ENCODE measurements at places on chromosomes 11 and 22.

GRCh38 chr11:78351193-78351592 lies 66.4 kb downstream of the GAB2 start:
- DNase-seq: no peak

DNA sequence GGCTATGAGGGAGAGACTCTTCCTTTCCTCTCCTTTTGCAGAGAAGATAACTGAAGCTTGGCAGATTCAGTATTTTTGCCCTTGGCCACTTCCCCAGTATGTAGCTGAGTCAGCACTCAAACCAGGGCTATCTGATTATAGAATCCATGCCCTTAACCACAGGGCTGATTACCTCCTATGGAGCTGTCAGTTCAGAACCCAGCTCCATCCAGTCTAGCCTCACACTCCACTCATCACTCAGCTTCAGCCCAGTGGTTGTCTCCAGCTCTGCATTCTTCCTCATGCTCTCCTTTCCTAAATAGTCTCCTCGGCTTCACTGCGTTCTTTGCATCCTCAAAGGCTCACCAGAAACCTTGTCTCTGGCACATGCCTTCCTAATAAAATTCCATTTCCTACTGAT lies 151.6 kb upstream of the BLID start:
- no peak for DNase-seq

GRCh38 chr11:12048936-12049790 lies 40.7 kb upstream of the DKK3 start:
- no peak for DNase-seq

DNA sequence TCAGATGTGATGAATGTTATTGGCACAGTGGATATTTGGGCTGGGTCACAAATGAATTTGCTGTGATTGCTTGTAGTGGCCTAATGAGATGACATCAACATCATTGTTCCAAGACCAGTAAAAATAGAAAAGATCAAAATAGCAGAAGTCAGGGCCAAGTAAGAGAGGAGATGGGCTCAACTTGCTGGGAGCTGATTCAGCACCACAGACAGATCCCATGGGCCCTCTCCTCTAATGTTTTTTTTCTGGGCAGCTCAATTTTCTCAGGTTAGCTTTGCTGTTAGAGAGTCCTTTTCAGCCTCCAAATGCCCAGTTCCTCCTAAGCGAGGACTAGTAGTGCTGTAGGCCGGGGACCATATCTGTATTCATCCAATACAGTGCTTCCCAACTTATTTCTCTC lies 86.0 kb upstream of the IZUMO1R start:
- DNase-seq: no peak

- DNase-seq: no peak
Observed at GRCh38 chr11:71426413-71426812, 21.8 kb downstream of the DHCR7 start.

DNA sequence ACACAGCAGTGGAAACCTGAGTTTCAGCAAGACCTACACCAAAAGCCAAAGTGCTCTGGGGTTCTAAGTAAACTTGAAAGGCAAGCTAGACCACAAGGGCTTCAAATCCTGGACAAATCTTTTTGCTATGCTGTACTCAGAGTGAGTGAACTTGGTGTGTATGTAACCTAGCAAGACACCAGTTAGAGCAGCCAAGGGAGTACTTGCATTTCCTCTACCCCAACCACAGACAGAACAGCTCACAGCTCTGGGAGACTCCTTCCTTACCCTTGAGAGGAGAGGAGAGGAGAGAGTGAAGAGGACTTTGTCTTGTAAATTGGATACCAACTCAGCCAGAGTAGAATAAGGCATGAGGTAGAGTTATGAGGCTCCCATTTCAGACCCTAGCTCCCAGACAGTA lies 71.4 kb downstream of the CTSC start:
- DNase-seq: no peak

- no peak for DNase-seq
Observed at GRCh38 chr11:85809863-85810262, 1.1 kb downstream of the SYTL2 start.

DNA sequence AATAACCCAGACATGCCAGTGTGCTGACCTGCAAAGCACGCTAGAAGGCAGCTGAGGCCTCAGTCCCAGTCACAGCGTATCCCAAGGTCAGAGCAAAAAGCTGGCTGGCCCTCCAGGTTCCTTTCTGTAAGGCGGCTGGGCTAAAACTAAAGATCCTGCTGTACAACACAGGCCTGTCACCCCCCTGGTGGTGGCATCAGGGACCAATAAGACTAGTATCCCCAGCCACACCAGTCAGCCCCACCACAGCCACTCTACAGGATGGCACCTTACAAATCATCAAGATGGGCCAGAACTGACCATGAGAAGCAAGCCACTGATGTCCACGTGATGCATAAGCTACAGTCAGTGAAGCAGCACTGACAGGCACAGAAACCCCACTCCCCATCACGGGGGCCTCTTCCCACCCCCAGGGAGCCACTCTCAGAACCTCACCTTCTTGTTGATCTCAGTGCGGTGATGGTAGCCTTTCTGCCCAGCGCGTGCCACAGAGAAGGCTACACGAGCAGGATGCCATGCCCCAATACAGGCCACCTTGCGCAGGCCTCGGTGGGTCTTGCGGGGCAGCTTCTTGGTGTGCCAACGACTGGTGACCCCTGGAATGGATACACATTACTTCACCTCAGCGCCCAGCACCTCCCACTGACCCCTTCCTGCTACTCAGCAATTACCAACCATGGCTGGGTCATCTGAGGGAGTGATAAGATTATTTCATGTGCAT lies 5.0 kb downstream of the RPL3 start:
- no peak for DNase-seq

- DNase-seq: no peak
Observed at GRCh38 chr11:84420271-84420670, 1134.1 kb upstream of the CCDC90B start.

DNA sequence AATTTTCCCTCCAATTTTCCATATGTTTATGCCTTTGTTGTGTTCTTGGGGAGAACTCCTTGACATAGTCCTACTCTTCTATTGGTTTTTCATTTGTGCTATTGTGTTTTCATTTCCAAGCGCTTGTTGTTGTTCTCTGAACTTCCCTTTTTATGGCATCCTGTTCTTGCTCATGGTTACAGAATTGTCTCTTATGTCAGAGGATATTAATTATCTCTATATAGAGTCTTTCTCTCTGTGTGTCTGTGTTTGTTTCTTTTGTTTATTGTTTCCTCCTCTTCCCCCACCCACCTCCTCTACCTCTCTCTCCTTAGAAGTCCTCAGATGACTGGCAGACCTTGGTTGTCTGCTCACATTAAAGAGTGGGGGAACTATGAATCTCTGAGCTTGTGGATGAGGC lies 69.9 kb downstream of the HORMAD2 start:
- DNase-seq: no peak

- no peak for DNase-seq
Observed at GRCh38 chr11:5891216-5891800, 1.7 kb upstream of the OR52E5 start.

DNA sequence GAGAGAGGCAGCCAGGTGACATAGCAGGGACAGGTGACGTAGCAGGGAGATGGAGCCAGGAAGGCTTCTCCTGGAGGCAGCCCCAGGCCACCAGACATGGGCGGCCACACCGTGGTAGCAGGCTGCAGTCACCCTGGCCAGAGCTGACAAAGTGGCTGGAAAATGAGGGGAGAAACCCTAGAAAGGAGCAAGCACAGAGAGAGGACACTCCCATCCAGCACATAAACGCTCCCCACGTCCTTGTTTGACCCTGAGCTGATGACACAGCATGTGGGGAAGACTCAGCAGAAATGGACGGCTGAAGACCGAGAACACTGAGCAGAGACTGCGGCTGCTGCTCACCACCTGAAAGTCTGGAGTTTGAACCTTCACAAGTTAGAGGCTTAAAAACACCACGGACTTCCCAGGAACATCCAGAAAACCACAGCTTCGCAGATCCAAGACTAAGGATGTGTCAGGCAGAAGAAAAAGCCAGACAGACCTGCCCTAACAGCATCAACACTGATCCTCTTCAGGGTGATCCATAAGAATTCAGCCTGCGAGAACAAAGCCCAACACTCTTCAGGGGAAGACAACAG lies 28.7 kb downstream of the DRD4 start:
- no peak for DNase-seq

DNA sequence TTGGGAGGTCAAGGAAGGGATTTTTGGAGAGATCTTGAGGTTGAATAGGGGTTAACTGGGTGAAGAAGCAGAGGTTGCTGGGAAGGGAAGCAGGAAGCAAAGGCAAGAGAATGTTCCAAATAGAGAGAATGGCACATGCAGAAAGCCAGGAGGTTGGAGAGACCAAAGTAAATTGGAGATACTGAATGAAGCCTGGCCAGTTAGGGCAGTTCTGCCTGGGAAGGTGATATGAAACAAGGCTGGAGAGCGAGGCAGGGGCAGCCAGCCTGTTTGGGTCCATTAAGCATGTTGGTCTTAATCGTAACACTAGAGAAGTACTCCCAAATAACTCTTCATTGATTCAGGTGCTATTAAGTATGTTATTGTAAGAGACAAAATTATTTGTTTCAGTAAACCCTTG lies 48.2 kb downstream of the ZNF143 start:
- DNase-seq: no peak

- DNase-seq: no peak
Observed at GRCh38 chr11:9073466-9074225, 17.8 kb downstream of the SCUBE2 start.

GRCh38 chr11:1943977-1944376 lies 3.2 kb upstream of the MRPL23 start:
- peak; percentile 8 for DNase-seq

- DNase-seq: no peak
Observed at GRCh38 chr11:2806351-2807024, 79.1 kb downstream of the CDKN1C start.
